ENCODE measurements at places on chromosomes 5 and 9. TPM values are rescaled to one million over a fixed set of nuclear protein-coding genes. Genes with fewer than 3 reads are reported as not detected.

Gene ADAMTS2
- total RNA-seq, result 49.3 TPM

Gene HARS2
- total RNA-seq, result 19.6 TPM

Gene PLCXD3
- total RNA-seq, result 0.10 TPM

Gene PCDHB12
- total RNA-seq, result 2.2 TPM

Gene SPINK6
- total RNA-seq, result not detected

Gene PSMD5
- total RNA-seq, result 29.5 TPM

Measured in skin of body (tissue), 3 donors.